Muscle of leg (tissue), 16 donors: ENCODE measurements at places on chromosomes 11 and 22.

DNA sequence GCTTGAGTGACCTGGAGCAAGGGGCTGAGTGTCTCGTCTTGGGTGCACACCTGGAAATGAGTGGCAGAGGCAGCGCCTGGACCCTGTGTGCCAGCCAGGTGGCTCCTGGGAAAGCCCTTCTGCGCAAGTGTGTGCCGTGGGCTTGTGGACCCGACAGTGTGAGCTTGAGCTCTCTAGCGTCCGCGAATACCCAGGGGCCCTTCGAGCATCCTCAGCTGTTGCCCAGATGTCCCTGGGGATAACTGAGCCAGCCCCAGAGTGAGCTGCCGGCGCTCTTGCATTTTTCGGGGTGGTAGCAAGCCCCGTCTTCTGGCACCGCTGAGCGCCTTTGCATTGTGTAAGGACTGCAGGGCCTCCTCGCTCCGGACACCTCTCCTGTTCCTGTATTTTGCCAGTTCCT lies 399.2 kb downstream of the TBC1D22A start:
- DNase-seq, result peak; percentile 54

GRCh38 chr22:46354176-46354992 lies 18.9 kb downstream of the TRMU start:
- no peak for DNase-seq

GRCh38 chr11:125343086-125343717 lies 152.9 kb downstream of the FEZ1 start:
- DNase-seq, result no peak

DNA sequence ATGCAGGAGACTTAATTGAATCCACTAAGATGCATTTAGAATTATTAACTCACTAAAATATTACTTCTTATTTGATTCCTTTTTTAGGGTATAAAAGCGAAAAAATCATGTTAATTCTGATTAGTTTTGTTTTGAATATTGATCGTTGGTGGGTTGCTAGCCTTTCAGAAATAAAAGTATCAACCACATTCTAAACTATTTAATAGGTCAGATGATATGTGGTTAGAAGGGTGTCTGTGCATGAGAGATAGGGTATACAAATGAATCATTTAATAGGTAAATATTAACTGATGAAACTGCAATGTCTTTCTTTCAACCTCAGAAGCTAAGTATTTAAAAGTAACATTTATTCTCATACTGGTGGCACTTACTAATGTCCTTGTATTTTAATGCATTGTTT lies 515.1 kb downstream of the CNTN5 start:
- DNase-seq, result no peak

- no peak for DNase-seq
Measured at GRCh38 chr11:28582506-28582905, 474.3 kb downstream of the METTL15 start.

DNA sequence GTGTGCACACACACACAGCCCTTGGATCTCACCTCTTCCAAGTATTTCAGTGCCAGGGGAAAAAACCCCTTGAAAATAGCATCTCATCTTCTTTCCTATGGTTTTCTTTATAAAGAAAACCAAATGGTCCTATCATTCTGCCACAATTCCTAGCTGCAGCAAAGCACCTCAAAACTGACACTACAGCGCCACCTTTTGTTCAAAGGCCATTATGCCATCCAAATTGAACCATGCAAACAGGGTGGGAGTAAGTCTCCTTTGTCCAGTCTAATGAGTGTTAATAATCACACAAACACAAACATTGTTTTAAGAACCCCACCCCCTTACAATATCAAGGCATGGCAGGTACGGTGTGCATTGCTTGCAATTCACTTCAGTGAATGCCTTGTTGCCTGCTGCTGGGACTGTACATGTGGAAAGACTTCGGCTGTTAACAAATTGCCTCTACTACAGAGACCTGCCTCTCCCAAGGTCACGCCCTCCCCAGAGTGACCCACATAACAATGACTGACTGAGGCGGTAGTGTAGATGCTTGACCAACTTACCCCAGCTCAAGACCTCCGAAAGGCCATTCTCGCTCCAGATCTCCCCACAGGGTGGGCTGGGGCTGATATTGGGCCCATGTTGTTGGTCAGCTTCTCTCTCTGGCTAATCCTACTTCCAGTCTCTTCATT lies 31.7 kb downstream of the FAM181B start:
- DNase-seq, result peak; percentile 45
